Activated T-helper 2 cell treated with anti-CD3 and anti-CD28 coated beads, Interferon-gamma antibody, Interleukin-2, Interleukin-4, amounts not matched to agents 10 μg/mL and 5 μg/mL and 100 μg/mL, durations not matched to agents 14 hours and 24 hours and 36 hours (primary cell): ENCODE measurements at places on chromosomes 5 and 9. TPM values are rescaled to one million over a fixed set of nuclear protein-coding genes. Genes with fewer than 3 reads are reported as not detected.
A peak's percentile ranks its signal among the peaks of the same experiment; 100 is the strongest.

C5orf52 gene
- 0.30 TPM in 1 of 2 replicates, not detected in the other for total RNA-seq

FOXD4L3 gene
- not detected in 2 replicates for total RNA-seq

DMRT3 gene
- not detected in 2 replicates for total RNA-seq

BRINP1 gene
- total RNA-seq = not detected in 2 replicates

FCN1 gene
- total RNA-seq = not detected in 2 replicates

TOR2A gene
- total RNA-seq = 20.2 and 20.6 TPM in 2 replicates

OR13D1 gene
- not detected in 2 replicates for total RNA-seq

FAM221B gene
- total RNA-seq = not detected in 2 replicates

SLC27A4 gene
- total RNA-seq = 30.5 and 32.0 TPM in 2 replicates

ADAM19 gene
- 229 and 237 TPM in 2 replicates for total RNA-seq

LRRC14B gene
- total RNA-seq = not detected in 2 replicates

DNA sequence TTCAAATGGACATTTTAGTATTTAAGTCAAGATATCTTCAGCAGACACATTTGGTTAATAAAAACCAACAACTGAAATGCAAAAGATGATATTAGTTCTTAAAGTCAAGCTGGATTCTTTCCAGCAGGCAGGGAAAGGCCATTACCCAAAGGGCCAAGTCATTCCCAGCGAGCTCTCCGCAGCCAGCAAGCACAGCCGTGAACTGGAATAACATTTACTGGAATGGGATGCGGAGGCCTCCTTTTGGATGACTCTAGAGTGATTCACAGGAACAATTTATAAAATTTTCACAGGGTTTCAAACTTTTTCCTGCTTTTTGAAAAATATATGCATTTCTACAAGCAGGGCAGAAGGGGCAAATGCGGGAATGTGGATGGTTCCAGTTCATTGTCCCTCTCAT is 76.6 kb upstream of the DAB2 start:
- DNase-seq = no peak

DNA sequence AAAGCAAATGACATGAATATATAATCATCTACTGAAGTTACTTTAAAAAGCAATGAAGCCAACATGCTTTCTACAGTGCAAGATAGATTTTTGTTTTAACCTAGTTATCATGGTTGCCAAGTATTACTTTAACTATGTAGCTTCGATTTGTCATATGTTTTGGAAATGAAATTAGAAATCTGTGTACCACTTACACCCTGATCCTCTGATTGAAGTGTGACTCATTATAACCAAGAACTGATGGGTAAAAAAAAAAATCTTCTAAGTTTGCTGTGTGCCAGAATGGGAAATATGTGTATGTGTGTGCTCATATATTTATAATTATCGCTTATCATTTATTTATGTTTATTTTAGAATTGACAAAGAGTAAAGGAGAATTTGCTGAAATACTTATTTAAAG is 9.1 kb upstream of the CDC42SE2 start:
- DNase-seq = no peak

DNA sequence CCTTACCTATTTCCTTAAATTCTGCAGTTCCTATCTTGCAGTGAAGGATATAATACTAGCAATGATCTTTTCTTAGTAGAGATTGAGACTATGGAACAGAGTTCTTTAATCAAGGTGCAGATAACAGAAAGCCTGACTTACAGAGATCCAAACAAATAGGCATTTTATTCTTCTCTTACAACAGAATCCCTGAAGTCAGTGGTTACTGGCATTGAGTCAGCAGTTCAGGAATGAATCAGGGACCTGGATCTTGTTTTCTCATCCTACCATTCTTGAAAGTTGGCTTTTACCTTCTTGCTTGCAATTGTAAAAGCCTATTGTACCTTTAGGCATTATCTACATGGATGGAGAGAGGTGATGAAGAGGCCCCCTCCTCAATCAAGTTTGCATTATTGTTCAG is 47.5 kb upstream of the TLE4 start:
- DNase-seq = no peak

- DNase-seq = no peak
These were observed at the start of gene FGD3 for GRCh38 chr9:92947268-92948037. TSS of gene FGD3 (plus strand) at chr9:92947523. CDS start at chr9:92976257, 28,734 bp downstream.

DNA sequence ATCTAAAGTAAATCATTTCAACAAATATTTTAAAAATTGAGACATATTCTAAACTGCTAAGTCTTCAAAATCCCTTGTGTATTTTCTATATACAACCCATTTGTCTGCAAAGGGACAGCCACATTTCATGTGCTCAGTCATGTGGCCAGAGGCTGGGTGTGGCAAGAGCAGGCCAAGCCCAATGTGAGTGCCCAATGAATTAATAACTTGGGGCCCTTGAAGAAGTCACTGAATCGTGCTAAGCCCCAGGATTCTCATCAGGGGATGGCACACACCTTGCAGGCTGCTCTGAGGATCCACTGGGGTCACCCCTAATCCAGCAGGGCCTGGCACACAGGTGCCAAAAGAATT is 78.2 kb upstream of the SMIM23 start:
- DNase-seq = no peak

- DNase-seq = no peak
These were observed 74.8 kb downstream of the PSMB7 start for GRCh38 chr9:124340219-124341069.

DNA sequence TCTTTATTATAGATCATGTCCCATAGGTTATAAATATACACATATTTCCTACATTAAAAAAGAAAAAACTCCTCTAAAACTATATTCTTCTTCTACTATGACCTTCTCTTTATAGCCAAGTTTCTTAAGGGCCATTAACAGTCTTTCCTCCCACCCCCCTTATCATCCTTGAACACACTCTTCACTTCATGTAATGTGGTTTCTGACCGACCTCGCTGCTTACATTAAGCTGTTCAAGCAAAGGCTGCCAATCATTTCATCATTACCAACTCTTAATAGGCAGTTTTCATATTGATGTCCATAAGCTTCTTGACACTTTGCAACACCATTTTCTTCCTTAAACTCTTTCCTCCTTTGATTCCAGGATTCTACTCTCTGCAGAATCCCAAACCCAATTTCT is 283.0 kb upstream of the PCSK5 start:
- DNase-seq = no peak

DNA sequence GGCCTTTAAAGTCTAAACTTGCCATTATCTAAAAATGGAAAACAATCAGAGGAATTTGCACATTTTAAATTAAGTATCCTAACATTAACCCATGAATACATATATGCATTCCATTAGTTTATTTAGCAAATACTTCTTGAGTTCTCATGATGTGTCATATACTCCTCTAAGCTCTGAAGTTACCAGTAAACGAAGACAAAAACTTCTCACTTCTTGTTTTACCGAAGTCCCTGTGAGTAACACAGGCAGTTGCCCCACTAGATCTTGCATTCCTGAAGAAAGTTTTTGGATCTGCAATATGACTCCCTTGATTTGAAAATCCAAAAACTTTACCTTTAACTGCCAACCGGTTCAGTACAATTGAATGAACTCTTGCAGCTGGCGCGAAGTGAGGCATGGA is 439.0 kb upstream of the MPDZ start:
- no peak for DNase-seq

GRCh38 chr5:51882647-51883046 is 499.4 kb downstream of the ISL1 start:
- DNase-seq = no peak

- DNase-seq = no peak
These were observed 54.0 kb upstream of the CXCL14 start for GRCh38 chr5:135632798-135633197.

DNA sequence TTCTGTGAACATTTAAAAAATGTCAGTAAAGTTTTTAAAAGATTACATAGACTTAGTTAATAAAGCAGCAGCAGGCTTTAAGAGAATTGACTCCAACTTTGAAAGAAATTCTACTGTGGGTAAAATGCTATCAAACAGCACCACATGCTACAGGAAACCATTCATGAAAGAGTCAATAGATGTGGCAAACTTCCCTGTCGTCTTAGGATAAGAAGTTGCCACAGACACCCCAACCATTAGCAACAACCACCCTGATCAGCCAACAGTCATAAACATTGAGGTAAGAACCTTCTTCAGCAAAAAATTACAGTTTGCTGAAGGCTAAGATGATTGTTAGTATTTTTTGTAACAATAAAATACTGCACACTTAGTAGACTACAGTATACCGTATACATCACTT is 278.2 kb downstream of the CSNK1G3 start:
- no peak for DNase-seq

- no peak for DNase-seq
These were observed 6.7 kb upstream of the MTMR12 start for GRCh38 chr5:32319392-32319791.

GRCh38 chr5:160657622-160658458 is 194.2 kb downstream of the ATP10B start:
- no peak for DNase-seq

GRCh38 chr5:143244000-143244736 is 159.3 kb downstream of the NR3C1 start:
- DNase-seq = no peak

GRCh38 chr9:70110194-70111041 is 66.8 kb downstream of the MAMDC2 start:
- DNase-seq = no peak

GRCh38 chr5:10577371-10578292 is 13.8 kb downstream of the ANKRD33B start:
- no peak for DNase-seq

DNA sequence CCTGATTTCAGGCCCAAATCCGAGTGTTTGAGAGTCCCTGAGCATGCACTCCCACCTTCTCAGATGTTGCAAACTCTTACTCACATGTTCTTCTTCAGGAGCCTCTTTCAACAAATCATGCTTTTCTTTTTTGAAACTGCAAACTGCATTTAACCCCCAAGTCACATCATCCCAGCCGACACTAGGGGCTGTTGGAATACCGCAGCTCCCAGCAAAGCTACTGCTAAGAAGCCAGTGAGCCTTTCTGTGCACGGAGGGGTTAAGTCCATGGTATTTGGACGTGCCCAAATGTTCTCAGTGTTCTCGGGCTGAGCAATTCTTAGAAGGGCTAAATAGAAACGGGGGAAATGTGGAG is 282.9 kb downstream of the NFIB start:
- no peak for DNase-seq

DNA sequence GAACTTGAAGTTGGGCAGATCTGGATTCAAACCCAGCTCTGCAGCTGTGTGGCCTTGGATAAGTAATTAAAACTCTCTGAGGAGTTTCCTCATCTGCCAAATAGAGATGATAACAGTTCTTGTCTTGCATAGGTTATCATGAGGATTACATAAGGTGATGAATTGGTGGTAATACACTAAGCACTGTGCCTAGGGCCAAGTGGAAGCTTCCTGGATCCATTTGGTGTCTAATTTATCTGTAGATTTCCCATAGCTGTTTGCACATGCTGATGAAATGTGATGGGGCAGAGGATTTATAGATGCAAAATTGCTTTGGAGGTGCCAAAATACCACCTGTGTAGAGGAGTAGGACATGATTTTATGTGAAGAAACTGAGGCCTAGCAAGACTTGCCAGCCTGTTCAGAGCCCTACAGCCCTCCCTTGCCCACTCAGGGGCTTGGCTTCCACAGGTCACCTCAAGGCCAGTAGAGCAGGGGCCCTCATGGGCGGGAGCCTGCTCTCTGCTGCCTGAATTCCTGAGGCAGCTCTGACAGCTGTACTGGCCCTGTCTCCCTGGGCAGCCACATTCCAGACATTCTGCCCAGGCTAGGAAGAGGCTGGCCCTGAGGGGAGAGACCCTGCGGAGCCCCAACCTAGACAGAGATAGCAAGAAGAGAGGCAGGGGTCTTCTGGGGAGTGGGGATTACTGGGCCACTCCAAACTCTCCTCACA is 5.9 kb upstream of the FAT2 start:
- no peak for DNase-seq

DNA sequence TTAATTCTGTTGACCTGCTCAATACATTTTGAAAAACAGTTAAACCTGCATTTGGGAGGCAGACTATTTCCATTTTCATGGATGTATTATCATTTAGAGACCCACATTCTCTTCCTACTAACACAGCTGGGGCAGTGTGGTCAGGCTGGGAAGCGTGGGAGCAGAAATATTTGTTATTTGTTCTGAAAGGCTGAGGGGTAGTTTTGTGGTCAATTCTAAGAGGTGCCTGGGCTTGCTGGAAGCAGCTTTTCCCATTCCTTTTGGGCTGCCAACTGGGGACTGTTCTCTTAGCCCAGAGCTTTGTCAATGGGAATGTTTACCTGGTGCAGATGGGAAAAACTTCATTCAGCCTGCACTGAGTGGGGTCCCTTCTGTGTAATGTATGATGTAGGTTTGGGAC is 171.4 kb upstream of the DAP start:
- no peak for DNase-seq

DNA sequence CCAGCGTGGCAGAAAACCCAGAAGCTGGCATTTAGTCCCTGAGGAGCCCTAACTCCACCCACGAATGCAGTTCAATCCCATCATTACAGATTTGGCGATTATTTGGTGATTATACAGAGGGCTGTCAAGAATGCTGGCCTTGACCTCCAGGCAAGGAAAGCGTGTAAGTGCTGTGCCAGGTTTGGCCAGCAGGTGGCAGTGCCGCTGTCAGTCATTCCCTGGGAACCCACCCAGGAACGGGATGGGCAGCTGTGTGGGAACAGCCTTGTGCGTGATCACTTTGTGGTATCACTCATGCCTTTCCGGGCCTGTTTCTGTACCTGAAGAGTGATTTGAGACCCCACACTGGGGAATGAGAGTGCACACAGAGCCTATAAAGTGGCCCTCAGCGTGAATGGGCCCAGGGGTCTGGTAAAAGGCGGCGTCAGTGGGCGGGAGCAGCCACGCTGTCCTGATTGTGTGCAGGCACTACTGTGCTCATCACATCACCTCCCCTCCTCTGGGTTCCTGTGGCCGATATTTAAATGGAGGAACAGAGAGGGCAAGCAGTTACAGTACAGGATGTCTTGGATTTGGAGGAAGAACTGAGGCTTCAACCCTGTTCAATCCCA is 215.6 kb downstream of the ROR2 start:
- DNase-seq = peak; percentile 29

GRCh38 chr9:35938474-35939356 is 19.2 kb downstream of the OR2S2 start:
- DNase-seq = no peak

DNA sequence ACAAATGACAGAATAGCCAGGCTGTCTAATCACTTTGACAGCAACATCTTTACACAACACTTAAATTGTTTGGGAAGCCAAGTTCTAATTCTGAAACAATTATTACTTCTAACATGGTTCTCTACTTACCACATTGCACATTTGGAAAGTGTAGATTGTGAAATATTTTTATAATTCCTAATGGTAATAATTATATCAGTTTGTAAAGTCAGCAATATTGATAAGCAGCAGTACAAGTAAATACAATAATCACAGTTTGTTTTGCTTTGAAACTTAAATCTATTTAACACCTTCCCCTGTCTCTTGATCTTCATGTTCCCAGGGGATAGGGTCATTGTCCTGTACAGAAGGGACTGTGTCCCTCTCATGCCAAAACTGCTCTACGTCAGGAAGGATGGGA is 1.4 kb downstream of the GPR151 start:
- no peak for DNase-seq
